ENCODE measurements at places on chromosomes 6 and 20.

DNA sequence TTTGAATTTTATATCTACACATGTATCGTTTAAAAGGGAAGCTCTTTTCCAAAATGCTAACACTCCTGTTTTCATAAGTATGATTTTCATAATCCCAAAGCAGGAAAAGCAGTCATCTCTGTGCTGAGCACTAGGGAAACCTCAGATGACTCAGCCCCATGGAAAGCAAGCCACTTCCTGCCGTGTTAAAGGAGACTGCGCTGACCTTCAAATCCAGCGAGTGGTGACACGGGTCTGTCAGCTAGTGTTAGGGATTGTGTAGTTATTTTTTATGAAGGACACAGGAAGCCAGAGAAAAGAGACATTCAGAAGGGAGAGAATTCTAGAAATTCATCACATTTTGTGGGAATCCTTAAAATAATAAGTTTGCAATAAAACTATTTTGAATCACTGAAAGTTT is 57.0 kb upstream of the CD93 start:
- no peak for DNase-seq

GRCh38 chr6:85363870-85364269 is 86.0 kb upstream of the NT5E start:
- no peak for DNase-seq

DNA sequence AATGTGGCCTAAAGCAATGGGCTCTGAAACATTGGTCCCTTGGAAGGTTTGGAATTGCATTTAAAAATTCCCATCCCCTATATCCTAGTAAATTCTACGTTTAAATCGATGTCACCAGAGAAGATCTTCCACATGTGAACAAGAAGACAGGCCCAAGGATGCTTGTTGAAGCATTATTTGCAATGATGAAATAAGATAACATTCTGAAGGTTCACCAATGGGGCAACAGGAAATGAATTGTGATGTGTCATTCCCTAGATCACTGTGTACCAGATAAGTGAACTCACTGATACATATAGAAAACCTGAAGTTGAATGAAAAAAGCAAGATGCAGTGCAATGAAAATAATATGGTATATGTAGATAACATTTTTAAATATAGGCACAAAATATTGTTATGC is 464.3 kb upstream of the BTBD3 start:
- no peak for DNase-seq

DNA sequence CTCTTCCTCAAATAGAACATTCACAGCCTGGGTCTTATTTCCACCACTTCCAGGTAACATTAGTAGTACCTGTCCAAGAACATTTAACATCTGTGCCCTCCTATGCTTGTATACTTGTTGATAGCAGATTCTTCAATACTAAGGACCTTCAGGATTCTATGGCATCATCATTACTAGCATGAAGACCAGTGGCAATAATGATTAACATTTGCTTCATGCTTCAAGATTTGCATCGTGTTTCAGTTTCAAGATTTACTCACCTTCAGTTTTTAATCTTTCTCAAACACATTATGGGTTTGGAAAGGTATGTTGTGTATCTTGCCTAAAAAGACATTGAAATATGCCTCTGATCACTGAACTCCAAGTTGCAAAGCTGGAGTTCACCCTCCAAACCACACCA is 412.8 kb upstream of the NRSN1 start:
- no peak for DNase-seq

- no peak for DNase-seq
These were observed 6.4 kb downstream of the CCND3 start for GRCh38 chr6:41935193-41935574.

DNA sequence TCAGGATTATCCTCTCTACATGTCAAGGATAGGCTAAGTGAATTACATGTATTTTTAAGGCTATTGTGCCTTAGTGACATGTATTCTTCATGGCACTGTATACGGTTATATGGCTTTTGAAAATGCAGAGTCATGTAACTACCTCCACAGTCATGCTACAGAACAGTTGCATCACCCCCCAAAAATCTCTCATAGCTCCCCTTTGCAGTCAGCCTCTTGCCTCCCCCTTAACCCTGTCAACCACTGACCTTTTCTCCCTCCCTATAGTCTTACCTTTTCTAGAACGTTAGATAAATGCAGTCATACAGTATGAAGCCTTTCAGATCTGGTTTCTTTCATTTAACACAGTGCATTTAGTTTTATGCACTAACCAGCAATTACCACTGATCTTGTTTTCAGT is 10.3 kb upstream of the RNF24 start:
- DNase-seq = no peak
